ENCODE measurements at places on chromosomes 4 and X. TPM values are rescaled to one million over a fixed set of nuclear protein-coding genes. Genes with fewer than 3 reads are reported as not detected.

Gene MAGEA2B
- not detected for total RNA-seq

Gene SFRP2
- 0.05 TPM for total RNA-seq

Gene TCEAL6
- total RNA-seq = not detected

Gene HPGDS
- not detected for total RNA-seq

Gene CT45A10
- total RNA-seq = 0.31 TPM

Gene MAGEB1
- total RNA-seq = not detected

Gene SH2D1A
- not detected for total RNA-seq

Gene PCSK1N
- total RNA-seq = 50.9 TPM

Gene FGF13
- total RNA-seq = 0.08 TPM

Gene FREM3
- total RNA-seq = not detected

Gene NUP54
- total RNA-seq = 27.7 TPM

Gene KIT
- 0.02 TPM for total RNA-seq

Gene TBC1D8B
- 1.5 TPM for total RNA-seq
